ENCODE measurements at places on chromosomes 4 and X.

- DNase-seq, result no peak
Measured at GRCh38 chrX:41314881-41315280, 19.1 kb upstream of the DDX3X start.

DNA sequence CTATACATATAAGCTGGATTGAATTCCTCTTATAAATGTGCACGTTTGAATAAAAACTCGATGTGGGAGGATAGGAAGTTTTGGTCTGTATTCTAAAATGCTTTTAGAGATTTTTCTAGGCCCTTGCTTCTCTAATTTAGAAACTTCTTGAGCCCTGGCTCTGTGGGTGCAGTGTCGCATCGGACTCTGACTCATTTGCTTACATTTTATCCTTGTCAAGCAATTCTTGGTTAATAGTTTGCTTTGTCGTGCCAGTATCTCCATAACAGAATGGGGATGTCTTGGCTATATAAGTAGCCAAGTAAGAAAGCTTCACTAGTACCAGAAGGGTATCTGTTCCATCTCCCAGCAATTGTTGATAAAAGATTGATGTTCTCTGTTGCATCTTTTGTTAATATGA is 10.7 kb downstream of the SGMS2 start:
- no peak for DNase-seq

DNA sequence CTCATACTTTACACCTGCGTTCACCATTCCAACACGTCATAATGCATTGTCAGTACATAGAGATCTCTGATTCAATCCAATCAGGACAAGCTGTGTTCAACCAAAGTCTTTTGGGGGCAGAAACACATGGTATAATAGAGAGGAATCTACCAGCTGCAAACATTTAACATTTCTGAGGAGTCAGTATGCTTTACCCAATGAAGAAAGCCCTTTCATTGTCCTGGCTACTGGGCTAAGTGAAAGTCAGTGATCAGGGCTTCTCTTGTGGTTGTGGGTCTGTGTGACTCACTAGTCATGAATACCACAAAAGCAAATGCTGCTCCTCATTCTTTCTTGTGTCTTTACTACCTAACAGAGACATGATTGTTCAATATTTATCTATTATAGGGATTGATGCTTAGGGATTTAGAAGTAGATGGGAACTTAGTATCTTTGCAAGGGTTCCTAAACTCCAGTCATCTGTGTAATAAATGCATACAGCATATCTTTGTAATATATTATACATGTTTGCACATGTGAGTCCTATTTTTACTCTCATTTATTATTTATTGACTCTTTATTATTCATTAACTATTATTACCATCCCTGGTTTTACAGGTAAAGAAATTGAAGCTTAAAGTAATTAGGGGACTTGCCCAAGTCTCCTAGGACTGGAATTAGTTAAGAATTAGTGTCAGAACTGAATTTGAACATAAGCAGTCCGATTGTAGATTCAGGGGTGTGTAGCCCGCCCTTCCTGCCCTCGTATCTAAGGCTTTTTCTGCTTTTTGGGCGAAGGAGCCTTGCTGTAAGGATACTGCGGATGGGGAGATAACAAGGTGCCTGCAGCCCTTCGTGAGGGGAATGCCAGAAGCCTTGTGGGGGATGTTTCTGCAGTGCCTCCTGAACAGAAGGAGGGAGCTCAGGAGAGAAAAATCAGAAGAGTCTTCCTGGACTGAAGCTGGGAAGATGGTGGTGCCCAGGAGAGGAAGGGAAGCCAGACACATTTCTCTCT is 353.1 kb upstream of the BOD1L1 start:
- no peak for DNase-seq

DNA sequence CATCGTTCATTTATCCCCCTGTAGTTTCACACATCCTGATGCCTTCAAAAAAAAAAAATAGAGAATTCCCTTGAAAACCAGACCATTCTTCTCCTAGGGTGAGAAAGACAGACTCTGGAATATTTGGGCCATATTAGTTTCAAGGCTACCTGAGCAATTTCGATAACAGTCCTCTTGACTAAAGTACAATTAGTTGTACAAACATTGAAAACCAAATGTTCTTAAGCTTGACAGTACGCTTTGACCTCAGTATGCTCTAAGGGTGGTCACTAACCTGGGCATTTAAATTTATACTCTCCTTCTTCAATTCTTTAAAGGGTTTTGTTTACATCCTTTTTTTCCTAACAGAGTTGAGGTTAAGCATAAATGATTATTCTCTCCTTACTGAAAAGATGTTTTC is 364.6 kb upstream of the FTHL17 start:
- DNase-seq, result no peak

DNA sequence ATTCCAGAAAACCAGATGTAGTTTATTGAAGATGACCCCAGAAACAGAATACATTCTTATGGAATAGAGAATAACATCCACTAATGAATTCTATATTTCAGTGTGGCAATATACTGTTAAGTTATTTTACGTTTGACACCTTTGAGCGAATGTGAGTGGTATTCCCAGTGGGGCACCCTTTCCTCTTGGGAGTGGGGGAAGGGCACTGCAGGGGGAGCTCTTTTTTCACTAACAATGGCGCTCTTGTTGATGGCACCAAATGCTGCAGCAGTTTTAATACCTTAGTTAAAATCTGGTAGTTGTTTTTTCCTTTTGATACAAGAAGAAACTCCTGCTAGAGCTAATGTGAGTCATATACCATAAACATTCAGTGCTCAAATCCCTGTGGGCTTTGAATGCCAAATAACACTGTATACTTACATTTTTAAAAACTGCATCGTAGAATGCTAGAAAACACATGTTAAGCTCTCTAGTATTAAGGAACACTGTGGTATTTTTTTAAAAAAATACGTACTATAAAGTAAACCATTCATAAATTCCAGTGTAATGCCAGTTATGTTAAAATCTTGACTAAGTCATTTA is 178.5 kb downstream of the DCHS2 start:
- no peak for DNase-seq
